D721Med (cell line): ENCODE measurements at places on chromosomes 2 and 18.

GRCh38 chr2:178426388-178426787 is 24.6 kb downstream of the PRKRA start:
- DNase-seq = no peak

- DNase-seq = no peak
Observed at GRCh38 chr18:74652392-74652988, 54.8 kb downstream of the ZNF407 start.

DNA sequence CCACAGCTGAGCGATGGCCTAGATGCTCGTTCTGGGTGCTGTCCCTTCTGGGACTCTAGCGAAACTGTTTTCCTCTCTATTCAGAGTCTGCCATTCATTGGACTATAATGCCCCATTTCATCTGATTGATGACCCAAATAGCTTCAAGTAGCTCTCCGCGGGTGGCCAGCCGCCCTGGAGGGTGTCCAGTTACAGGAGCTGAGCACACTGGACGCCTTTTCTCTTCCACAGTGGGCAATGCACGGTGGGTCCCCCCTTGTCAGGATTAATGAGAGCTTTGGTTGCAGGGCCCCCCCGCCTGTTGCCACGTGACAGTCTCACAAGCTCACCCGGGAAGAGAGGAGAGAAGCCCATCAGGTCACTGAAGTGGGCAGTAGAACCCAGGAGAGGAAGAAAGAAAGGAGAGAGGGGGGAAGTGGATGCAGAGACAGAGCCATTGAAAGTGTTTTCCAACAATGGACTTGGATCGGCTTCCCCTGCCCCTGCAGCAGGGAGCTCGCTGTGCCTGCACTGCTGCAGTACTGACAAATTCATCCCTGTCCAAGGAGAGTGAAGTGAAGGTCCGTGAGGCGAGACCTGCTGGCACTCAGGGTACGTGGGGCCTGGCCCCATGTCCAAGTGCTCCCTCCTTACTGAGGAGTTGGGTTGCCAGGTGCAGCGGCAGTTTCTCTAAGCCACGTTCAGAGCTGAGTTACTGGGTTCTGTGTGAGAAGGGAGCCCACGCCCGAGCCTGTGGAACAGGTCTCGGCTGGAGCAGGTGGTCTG is 44.8 kb downstream of the DIPK1C start:
- DNase-seq = no peak

- DNase-seq = no peak
Observed at GRCh38 chr2:158845859-158846258, 50.7 kb downstream of the DAPL1 start.

DNA sequence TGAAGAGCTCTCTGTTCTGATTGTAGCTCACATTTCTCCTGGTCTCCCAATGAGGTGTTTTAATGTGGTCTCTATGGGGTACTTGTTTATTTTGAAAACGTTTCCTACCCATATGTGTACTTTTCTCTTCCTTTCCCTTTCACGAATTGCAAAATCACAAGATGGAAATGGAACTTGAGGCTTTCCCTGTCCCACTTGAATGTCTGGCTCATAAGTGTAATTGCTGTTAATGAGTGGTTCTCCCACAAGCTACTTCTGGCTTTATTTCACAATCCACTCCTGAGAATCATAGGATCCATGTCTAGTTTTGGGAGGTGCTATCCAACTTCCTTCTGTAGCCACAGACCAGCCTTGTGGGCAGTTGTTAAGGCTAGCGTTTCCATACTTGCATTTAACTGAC is 81.1 kb upstream of the CAVIN2 start:
- DNase-seq = no peak

DNA sequence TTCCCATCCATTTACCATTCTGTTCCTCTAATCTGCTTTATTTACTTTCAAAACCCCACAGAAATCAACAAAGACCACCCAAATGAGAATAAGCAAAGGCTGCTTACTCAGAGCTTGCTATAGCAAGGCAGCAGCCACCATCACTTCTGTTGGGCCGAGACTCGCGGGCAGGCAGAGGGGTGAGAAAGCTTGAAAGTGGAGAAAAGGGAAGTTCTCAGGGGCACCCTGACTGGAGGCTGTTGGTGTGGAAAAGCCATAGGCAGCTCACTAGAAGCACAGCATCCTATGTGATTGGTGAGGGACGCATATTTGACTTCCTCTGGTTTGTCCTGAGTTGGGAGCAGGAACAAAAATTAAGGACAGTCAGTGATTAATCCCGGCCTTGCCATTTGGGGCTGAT is 269.7 kb upstream of the THSD7B start:
- no peak for DNase-seq

- DNase-seq = no peak
Observed at GRCh38 chr2:27451095-27451494, 8.9 kb downstream of the KRTCAP3 start.

- no peak for DNase-seq
Observed at GRCh38 chr2:200417366-200417765, 92.5 kb downstream of the KCTD18 start.

- DNase-seq = no peak
Observed at GRCh38 chr2:46711156-46711555, 204.4 kb downstream of the MCFD2 start.

DNA sequence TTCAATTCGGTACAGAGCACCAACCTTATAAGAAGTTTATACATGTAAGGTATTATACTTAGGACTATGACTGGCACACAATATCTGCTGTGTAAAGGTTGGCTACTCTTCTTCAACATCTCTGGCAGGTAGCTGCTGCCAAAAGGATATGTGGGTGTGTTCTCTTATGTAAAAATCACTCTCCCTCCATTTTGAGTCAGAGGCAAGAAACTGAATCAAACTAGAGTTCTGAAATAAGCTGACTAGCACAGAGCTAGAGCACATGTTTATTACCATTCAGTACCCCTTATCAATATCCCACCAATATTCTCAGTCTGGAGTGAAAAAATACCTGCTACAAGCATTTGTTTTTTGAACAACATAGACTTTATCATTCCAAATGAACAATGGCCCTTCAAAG is 38.0 kb upstream of the PCBP1 start:
- no peak for DNase-seq
